ENCODE measurements at places on chromosomes 5 and 9.

DNA sequence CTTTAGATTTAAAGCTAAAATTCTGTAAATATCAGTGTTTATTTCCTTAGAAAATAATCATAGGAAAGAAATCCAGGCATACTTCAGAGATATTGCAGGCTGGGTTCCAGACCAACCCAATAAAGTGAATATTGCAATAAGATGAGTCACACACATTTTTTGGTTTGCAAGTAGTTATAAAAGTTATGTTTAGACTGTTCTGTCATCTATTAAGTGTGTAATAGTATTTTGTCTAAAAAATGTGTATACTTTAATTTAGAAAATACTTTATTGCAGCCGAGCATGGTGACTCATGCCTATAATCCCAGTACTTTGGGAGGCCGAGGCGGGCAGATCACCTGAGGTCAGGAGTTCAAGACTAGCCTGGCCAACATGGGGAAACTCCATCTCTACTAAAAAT, 6.9 kb upstream of the RIC1 start:
- no peak for DNase-seq

DNA sequence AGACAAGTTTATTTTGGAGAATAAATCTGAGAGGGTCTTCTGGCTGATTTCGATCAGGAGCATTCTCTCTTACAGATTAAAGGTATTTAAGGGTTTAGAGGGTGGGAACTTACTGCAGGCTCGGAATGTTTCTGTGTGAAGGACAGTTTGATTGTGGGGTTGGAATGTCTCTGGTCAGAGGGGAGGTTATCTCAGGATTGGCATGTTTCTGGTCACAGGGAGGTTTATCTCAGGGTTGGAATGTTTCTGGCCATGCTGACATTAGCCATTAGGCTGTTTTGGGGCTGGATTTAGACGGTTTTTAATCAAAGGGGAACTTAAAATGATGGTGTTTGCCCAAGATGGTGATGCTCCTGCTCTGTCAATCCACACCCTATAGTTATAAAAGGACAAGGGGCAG, 95.2 kb downstream of the SLCO4C1 start:
- no peak for DNase-seq

- no peak for DNase-seq
Observed at GRCh38 chr9:130847306-130848217, 12.5 kb downstream of the ABL1 start.

- no peak for DNase-seq
Observed at GRCh38 chr5:61621202-61621650, 289.2 kb downstream of the ZSWIM6 start.

DNA sequence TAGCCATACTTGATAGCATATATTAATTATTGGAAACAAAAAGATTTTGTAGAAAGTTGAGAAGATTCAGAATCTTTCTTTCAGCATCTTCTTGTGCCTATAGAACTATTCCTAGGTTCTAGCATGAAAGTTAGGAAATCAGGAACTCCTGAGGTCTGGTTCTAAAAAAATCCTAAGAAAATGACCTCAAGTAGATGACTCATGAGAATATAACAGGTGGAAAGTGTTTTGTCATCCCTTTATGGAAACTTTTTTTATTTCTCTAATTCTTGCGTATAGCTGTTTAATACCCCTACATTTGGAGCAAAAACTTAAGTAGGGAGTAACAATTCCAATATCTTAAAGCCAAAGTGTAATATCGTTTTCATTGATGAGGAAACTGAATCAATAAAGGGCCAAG, 574.1 kb downstream of the NR2F1-AS1 start:
- no peak for DNase-seq
